GM12892 (cell line): ENCODE measurements at places on chromosomes 6 and 20.

DNA sequence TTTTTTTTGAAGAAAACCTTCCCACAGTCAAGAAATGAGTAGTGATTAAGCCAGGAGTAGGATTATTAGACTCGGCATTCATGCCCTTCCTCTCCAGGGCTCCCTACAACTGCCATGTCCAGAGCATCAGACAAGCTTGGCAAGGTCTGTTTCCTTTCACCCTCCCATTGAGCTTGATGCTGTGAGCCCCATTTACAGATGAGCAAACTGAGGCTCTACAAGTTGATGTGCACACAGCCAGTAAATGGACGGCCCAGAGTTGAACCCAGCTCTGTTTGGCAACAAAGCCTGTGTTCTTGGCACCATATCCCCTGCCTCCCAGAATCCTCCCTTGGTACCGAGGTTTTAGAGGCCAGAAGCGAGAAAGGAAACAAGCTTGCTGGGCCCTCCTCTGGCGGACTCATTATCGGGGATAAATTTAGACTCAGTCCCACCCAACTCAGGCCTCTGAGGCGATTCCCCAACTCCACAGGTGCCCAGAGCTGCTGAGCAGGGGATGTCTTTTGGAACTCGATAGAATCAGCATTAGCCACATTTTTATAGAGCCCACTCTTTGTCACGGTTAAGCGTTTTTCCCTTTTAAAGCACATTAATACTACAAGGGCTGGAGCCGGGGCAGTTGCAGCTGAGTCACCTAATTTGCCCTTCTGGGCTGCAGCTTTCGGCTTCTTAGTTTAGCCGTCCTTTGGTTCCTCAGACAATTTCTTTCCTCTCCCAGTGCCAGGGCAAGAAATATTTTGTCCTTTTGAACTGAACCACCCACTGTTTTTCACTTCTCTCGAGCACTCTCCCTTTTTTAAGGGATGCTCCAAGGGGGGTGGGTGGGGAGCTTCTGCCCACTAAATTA, 23.0 kb upstream of the NFATC2 start:
- no peak for DNase-seq

GRCh38 chr6:86215323-86215722, 572.6 kb upstream of the SYNCRIP start:
- DNase-seq = no peak

- no peak for DNase-seq
These were observed 169.1 kb upstream of the AKAP12 start for GRCh38 chr6:151070631-151071051.

- peak; percentile 93 for DNase-seq
These were observed 48.7 kb downstream of the TMEM242 start for GRCh38 chr6:157274471-157275226.

DNA sequence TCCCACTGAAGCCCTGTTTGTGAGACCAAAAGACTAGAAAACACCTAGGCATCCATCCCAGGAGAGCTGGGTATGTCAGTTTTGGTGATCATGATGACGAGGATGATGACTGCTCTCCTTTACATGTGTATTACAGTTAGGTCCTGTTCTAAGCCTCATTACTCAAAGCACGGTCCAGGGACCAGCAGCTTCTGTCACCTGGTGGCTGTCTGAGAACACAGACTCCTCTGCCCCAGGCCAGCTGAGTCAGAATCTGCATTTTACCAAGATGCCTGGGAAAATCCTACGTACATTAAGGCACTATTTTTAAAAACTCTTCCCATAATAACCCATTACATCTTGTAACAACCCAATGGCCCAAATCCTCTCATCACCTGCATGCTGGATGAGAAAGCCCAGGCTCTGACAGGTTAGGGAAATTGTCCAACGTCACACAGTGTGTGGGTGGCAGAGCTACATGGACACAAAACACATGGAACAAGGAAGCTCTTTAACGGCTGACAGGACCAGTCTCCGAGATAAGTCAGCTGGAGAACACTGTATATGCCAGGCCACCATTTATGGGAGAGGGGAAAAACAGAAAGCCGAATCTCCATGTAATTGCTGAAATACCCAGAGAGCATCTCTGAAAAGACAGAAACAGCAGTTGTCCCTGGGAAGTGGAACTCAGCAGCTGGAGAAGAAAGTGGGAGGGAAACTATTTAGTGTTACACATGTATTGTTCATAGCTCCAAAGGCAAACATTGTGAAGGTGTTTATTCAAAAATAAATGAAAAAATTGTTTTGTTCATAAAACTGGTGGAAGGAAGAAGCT, 65.4 kb downstream of the BMP7 start:
- DNase-seq = no peak

- DNase-seq = no peak
These were observed 495.4 kb downstream of the CDH26 start for GRCh38 chr20:60453388-60454246.

DNA sequence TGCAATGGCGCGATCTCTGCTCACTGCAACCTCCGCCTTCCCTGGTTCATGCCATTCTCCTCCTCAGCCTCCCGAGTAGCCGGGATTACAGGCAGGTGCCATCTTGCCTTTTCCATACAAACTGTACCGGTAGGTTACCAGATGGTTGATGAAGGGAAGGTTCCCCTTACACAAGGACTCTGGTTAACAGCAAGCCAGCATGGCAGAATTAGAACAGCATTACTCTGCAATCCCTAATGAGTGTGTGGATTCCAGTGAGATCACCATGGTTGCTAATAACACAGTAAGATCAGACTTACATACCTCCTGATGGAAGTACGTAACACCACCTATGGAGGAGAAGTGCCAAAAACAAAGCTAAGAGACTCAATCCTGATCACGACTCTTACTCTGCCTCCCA, 51.7 kb downstream of the TTI1 start:
- DNase-seq = no peak

- DNase-seq = no peak
These were observed 152.0 kb downstream of the TSHZ2 start for GRCh38 chr20:53124075-53124551.

DNA sequence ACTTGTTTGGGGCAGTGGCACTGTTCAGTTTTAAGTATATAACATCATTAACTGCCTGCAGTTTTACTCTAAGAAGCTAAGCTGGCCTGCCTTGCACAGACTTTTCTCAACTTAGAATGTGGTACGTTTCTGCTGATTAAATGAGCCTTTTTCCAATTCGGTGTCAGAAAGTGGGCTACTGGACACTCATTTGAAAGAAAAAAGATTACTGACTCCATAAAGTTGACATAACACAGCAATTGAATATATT, 2.1 kb downstream of the ZMYND8 start:
- no peak for DNase-seq

DNA sequence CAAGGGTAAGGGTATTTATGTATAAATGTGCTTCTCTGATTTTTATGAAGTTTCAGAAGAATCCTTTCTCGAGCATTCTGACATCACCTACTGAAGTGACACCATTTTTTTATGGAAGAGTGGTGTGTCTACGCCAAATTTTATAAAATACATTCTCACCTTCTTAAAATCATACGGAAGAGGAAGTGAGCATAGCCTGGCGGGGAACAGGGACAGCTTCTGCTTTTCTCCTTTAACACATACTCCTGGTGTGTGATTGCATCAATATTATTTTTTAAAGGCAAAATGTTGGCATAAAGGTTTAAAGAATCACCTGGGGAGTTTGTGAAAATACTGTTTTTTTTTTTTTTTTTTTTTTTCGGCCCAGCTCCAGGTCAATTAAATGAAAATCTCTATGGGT, 733.6 kb upstream of the MAN1A1 start:
- DNase-seq = no peak

DNA sequence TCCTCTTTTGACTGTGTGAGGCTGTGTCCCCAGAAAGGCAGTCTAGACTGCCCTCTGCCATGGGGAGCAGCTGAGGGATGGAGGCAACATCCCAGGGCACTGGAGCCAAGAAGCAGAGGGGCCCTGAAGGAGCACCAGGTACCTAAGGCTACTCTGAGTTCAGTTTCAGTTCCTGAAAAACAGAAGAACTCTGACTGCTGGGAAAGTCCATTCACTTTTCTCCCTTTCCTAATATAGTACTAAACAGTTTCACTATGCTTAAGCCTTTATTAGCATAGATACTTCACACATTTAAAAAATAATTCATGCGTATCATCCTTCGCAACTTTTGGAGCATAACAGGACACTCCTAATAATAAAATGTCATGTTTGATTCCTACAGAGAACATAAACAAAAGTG, 130.0 kb downstream of the FOXC1 start:
- DNase-seq = peak; percentile 46

DNA sequence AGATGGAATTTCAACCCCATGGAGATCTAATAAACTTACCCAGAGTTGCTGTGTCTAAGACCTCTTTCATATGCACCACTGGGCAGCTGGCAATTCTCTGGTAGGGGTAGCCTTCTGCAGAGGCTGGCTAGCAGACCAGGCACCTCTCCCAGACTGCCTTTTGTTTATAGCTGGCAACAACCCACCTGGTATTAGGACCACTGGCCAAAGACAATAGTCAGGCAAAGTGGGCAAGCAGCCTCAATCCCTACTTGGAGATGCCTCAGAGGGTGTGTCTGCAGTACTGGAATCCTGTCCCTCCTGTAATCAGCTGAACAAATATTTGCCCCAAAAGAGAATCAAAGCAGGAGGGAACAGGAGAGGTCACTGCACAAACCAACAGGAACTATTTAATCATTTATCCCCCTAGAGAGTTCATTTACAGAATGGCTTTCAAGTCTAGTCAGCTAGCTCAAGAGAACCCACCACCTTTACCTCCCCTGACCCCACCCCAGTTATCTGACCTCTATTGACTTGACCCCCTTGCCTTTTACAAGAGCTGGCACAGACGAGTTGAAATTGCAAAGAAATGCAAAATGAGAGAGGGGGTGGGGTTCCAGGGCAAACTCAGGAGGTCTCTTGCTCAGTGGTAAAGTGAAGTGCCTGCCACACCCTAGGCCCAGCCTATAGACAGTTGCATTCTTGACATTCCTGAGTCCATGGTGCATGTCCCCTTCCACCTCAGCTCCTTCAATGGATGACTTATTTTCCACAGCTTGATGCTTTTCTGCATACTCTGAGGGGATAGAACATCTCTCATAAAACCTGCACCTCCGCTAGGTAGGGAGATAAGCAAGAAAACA, 2.8 kb downstream of the BCL2L1 start:
- DNase-seq = no peak

DNA sequence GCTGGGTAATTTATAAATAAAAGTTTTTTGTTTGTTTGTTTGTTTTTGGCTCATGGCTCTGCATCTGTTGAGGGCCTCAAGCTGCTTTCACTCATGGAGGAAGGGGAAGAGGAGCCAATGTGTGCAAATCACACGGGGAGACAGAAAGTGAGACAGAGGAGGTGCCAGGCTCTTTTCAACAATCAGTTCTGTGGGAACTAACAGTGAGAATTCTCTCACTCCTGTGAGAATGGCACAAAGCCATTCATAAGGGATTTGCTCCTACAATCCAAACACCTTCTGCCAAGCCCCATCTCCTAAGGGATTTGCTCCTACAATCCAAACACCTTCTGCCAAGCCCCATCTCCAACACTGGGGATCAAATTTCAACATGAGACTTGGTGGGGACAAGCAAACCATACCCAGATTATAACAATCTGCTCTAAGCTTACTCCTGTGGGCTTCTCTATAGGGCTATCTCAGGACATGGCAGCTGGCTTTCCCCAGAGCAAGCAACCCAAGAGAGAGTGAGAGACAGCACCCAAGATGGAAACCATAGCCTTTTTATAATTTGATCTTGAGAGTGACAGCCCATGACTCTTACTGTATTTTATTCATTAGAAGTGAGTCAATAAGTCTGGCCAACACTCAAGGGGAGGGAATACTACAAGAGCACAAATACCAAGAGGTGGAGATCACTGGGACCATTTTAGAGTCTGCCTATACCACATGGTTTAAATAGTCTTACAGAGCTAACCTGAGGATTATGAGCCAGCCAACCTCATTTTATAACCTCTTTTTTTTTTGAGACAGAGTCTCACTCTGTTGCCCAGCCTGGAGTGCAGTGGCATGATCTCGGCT, 22.8 kb upstream of the LRRC1 start:
- no peak for DNase-seq

DNA sequence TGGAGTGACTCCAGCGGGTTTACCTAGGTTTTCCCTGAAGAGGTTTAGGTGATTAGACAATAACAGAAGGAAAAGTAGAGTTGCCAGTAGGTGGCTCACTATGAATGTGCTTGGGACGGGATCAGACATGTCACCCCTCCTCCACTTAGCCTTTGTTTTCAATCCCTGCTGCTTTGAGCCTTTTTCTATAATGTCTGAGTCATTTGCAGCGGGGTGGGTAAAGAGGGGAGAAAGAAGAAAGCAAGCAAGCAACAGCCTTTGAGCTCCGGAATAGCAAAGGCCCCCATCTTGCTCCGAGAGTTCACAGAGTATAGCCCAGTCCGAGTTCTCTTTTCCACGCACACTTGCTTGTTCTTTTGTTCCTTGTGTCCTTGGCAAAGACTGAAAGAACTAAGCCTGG, 129.1 kb downstream of the PACRG start:
- no peak for DNase-seq

DNA sequence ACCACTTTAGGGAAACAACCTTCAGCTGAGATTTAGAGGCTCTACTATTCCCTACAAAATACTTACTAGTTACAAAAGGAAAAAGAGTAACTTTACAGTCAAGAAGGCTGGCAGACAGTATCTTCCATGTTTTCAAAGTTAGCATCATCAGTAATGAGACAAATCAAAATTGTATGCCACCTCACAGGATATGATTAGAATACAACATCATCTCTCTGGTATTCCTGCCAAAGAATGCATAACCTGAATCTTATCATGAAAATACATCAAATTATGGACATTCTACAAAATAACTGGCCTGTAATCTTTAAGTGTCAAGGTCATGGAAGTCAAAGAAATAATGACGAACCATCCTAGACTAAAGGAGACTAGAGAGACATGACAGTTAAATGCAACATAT, 38.4 kb downstream of the CDK5RAP1 start:
- no peak for DNase-seq

GRCh38 chr20:31813611-31814010, 5.5 kb upstream of the MYLK2 start:
- DNase-seq = no peak

DNA sequence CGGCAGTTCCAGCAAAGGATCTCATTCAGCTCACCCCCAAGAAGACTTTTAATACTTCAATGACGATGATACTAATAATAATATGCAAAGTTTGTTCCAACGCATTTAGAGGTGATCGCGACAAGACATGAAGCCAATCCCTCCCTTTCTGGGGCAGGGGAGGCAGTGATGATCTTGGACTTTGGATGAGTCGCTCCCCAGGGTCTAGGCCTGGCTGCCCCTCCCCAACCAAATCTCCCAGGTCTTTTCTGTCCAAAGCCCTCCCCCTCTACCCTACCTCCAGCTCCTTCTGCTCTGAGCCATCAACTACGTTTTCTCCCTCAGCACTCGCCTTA, 33.9 kb downstream of the HLA-A start:
- no peak for DNase-seq

- DNase-seq = no peak
These were observed 14.4 kb downstream of the MYB start for GRCh38 chr6:135195522-135195921.

- DNase-seq = no peak
These were observed 606.9 kb downstream of the CDH26 start for GRCh38 chr20:60565083-60565482.
